ENCODE measurements at places on chromosomes 4 and X. TPM values are rescaled to one million over a fixed set of nuclear protein-coding genes. Genes with fewer than 3 reads are reported as not detected.

- DNase-seq, result no peak
Measured at GRCh38 chrX:39845233-39845632, 252.5 kb downstream of the BCOR start.

DNA sequence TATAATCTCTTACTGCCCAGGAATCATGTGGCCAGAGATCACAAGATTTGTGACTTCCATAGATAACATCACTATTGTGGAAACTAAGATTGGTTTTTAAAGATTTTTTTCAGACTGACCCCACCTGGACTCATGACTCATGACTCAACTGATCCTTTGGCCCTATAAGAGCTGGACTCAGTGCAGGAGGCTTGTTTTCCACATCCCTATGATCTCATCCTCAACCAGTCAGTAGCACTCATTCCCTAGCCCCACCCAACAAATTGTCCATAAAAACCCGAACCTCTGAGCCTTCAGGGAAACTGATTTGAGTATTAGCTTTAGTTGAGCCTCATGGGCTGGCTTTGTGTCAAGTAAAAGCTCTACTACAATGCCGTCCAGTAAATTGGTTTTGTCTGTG, 7.9 kb upstream of the NOCT start:
- DNase-seq, result no peak

GRCh38 chr4:140135529-140136088, 18.4 kb downstream of the MAML3 start:
- peak; percentile 76 for DNase-seq

DNA sequence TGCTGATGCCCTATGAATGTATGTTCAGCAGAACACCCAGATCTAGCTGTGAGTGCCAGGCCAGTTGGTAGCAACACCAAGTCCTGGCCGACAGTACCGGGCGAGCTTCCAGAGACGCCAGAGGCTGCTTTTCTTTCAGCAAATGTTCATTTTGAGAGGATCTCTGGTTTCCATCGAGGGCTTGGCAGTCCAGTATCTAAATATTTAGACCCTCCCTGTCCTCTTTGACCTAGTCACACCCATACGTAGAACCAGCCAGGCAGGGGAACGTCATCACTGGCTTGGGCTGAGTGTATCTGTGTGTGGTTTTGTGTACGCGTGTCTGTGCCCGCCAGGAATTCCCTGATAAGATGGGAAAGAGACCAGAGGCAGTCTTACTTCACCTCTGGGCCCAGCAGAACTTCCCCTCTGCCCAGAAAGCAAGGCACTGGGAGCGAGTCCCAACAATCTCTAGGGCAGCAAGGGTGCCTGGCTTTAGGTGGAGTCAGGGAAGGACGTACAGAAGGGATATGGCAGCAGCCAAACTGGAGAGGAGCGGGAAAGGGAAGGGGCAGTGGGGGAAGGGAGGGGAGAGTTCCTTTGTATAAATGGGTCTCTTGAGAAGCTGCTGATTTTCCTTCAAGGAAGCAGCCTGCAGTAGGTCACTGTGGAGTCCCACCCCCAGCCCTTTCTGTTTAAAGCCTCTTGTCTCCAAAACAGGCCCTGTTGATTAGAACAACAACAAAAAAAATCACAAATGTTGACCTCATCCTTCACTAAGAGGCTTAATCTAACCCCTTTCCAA, 15.0 kb upstream of the ELF4 start:
- peak; percentile 31 for DNase-seq

DNA sequence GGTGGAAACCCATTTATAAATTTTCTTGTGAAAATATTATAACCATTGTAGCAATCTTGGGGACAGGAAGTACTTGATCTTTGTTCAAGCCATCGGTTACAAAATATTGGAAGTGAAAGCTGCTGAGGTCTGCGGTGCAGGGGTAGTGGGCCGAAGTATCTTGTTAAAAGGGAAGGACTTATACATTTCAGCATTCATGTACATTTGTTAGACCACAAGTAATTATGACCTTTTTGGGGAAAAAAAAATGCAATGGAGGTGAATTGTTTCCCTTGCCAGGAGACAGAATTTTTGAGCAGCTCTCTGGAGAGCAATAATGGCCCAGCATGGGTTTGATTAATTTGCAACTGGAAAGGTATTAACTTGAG, 121.3 kb downstream of the EGF start:
- DNase-seq, result no peak

DNA sequence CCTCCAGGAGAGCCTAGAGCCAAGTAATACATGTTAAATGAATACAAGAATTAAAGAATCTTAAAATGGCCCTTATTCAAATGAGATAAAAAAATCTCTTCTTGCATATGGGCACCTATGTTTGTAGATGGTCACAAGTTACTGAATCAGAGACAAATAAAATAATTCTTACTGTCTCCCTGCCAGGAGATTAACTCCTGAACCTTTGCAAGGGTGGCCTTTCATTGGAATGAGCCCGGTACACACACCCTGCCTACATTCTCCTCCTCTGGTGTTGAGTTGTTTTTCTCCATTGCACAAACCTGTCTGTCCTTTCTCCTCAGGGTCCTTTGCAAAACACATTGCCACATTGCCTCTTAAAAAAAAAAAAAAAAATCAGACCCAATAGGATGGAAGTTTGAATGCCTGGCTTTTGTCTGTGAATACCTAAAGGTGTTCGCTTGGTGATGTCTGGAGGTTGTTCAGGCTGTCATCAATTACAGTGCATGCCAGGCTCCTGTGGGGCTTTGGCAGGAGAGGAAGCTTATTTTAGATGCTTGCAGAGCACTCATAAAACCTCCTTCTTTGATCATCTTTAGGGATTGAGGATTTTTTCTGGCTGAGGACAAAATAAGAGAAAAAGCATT, 8.3 kb upstream of the TMEM154 start:
- DNase-seq, result no peak

Gene RGN
- total RNA-seq, result 47.0 TPM

DNA sequence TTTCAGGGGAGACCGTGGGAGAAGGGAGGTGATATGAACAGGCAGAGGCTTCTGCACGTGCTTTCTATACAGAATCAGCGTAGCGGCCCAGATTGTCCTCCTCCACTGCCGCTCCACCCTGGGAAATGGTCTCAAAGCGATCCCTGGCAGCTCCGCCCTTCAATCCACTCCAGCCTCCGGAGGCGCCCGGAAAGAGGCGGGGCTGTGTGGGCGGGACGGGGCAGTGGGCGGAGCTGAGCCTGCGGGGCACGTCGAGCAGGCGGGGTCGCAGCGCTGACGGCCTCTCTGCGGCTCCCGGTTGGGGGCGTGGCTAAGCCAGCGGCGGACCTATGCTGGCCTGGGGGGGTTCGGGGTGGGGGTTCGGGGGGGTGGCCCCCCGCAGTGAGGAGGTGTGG, 210 bp upstream of the SMIM10L2A start:
- peak; percentile 84 for DNase-seq

- no peak for DNase-seq
Measured at GRCh38 chr4:100590325-100590724, 72.5 kb upstream of the EMCN start.

Gene TGIF2LX
- total RNA-seq, result not detected

All from ovary (tissue), 10 donors.